A172 (cell line): ENCODE measurements at places on chromosomes 3 and 15.

- peak; percentile 99 for DNase-seq
These were observed 212.4 kb downstream of the OPA1 start for GRCh38 chr3:193805448-193805847.

GRCh38 chr3:188244395-188244861 lies 90.5 kb downstream of the LPP start:
- peak; percentile 80 for DNase-seq

DNA sequence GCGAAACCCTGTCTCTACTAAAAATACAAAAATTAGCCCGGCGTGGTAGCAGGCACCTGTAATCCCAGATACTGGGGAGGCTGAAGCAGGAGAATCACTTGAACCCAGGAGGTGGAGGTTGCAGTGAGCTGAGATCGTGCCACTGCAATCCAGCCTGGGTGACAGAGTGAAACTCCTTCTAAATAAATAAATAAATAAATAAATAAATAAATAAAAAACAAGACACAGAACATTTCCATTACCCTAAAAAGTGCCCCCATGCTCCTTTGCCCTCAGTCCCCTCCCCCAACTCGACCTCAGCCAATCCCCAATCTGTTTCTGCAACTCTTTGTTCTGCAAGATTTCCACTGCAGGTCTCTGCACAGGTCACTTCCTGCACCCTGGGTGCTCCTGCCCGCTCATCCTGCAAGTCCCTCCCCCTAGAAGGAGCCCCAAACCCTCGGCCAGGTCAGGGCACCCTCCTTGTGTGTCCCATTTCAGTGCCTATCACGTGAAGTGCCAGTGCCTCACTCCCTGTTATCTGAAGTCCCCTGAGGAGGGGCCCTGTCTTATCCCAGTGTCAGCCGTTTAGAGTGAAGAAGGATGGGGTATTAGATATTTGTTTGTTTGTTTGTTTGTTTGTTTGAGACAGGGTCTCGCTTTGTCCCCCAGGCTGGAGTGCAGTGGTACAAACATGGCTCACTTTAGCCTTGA lies 1.1 kb downstream of the FAM240A start:
- DNase-seq = no peak

DNA sequence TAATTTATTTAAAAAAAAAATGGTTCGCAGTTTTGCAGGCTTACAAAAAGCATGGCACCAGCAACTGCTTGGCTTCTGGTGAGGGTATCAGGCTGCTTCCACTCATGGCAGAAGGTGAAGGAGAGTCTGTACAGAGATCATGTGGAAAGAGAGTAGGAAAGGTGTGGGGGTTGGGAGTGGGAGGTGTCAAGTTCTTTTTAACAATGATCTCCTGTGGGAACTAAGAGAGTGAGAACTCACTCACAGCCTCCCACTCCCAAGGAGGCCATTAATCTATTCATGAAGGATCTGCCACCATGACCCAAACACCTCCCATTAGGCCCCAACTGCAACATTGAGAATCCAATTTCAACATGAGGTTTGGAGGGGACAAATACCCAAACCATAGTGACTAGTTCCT lies 21.1 kb upstream of the ACTL6A start:
- DNase-seq = no peak

GRCh38 chr3:138774529-138775253 lies 60.0 kb downstream of the PIK3CB start:
- DNase-seq = peak; percentile 98

DNA sequence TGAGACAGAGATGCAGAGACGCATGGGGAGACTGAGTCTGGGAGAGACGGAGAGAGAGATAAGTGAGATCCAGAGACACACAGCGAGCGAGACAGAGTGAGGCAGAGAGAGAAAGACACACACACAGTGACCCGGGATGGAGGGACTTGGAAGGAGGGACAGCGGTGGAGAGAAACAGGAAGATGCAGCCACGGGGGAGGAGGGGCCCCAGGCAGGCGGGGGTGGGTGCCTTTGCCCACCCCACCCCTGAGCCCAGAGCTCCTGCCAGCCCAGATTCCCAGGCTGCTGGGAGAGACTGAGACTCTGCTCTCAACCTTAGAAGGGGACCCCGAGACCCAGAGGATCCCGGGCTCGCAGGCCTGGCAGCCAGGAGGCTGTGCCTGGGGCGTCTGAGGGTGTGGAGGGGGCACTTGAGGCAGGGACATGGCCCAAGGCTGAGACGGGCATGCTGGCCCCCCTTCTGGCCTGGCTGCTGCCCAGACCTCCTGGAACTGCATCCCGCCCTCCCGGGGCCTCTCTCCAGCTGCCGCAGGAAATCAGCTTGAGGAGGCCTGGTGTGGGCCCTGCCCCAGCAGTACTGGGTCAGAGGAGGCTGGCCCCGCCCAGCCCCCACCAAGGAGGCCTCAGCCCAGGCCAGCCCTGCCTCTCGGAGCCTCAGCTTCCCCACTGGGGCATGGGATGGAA lies 18.1 kb downstream of the H1-8 start:
- peak; percentile 96 for DNase-seq

GRCh38 chr15:42306681-42307080 lies 33.4 kb upstream of the TMEM87A start:
- no peak for DNase-seq

DNA sequence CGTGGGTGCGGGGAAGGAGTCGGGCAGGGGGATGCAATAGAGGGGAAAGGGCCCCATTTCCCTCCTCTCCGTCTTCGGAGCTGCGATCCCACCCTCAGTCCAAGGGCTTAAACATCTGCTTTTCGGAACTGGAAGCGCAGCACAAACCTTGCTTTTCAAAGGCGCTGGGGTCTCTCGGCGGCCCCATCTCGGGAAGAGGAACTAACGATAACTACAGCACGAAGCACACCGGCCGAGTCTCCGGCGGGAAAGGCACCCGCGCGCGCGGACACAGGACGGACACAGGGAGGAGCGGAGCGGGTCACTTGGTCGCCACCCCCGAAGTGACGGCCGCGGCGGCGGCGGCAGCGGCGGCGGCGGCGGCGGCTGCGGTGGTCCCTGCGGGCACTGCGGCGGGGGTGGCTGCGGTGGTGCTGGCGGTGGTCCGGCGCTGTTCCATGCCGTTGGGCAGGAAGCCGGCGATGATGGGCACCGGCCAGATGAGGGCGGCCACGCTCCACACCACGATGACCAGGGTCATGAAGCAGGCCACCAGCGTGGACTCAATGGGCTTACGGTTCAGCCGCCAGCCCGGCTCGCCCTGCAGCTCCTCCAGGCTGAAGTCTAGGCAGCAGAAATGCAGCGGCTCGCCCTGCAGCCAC lies 1.1 kb downstream of the TMEM158 start:
- DNase-seq = peak; percentile 58

- DNase-seq = peak; percentile 86
These were observed 20.2 kb downstream of the TGFBR2 start for GRCh38 chr3:30626443-30627180.

DNA sequence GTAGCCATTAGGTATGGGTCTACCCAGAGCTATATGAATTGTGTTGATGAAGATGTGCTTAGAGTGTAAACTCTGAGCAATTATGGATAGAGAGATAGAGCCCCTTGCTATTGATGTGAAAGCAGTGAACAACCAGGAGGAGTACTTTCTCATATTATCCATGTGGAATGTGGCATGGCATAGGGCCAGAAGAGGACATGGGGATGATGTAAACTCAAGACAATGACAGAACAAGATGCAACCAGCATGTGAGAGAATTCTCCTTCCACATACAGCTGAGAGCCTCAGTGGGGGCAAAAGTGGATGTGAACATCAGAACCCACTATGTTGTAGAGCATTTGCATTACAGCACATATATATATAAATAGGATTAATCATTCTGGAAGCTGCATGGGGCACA lies 36.4 kb upstream of the BNC1 start:
- peak; percentile 12 for DNase-seq

- no peak for DNase-seq
These were observed 372.7 kb downstream of the SHQ1 start for GRCh38 chr3:72475258-72476138.

DNA sequence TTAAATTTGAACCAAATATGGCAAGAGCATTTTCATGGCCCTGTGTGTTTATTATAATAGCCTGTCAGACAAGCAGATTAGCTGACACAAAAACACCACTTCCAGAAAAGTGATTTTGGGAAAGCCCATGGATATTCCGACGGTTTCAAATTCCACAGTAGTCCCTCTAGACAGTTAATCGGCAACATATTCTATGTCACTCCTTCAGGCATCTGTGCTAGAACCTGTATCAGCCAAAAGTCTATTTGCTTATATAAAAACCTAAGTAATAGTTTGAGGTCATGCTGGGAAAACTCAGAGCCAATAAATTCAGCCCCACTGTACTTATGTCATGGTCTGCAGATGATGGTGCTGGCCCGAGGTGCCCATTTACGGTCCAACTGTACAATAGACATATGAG lies 110.2 kb upstream of the ARHGEF26 start:
- no peak for DNase-seq

- DNase-seq = no peak
These were observed 40.3 kb downstream of the KCNAB1 start for GRCh38 chr3:156160647-156161046.

DNA sequence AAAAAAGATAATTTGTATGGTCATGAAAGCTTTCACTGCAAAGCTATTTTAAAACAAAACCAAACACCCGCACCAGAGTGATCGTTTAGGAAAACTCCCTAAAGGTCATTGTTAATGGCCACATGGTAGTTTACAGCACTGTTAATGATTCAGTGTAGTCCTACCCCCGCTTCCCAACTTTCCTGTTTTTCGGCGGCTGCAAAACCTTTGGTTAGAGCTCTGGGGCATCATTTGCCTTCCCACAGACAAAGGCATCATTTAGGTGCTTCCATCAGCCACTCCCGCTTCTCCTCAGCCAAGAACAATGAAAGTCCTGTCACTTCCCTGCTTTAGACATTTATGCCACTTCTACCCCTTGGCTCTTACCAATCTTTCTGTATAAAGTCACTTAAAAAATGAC lies 10.6 kb downstream of the MELTF start:
- no peak for DNase-seq

DNA sequence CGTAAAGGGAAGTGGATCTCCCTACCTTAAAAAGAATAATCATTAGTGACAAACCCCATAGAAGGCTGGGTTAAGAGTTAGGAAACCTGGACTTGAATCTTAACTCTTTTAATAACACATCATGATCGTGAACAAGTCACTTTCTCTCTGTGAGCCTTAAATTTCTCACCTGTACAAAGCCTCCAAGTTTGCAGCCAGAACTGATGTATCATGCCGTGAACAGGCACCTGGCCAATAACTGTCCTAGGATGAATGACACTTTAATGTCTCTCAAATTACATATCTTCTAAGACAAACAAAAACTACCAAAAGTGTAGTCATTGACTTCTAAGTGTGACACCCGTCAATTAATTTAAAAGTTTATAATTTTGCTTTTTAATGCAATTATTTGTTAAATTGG lies 3.9 kb downstream of the UPK1B start:
- DNase-seq = no peak
